ENCODE measurements at places on chromosomes 2 and 18.

DNA sequence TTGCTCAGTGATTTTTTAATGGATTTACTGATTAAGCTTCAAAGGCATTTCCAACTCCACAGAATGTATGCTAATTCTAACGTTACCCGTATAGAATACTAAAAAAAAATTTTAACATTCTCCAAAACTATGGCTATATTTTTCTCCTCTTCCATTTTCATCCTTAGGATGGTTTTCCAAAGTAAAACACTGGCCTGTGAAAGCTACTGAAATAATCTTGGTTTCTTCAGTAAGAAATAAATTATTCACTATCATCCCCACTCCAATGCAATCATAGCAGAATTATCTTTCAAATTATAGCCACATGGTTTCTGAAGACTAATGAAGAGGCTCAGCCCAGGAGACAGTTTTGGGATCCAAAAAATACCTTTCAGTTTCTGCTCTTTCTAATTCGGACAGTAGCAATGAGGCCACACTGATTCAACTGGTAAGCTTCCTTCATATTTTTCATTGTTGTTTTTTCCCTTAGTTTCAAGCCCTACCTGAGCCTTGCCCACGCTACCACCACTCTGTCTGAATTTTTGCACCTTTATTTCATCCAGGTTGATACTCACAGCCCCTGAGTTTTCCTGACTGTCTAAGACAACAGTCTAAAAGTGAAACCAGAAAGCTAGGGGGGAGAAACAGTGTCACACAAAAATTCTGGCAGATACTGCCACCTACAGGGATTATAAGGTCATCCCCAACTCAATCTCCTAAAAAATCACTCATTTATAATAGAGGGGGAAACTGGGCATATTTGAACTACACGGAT lies 887.9 kb downstream of the NRXN1 start:
- DNase-seq: peak; percentile 29

DNA sequence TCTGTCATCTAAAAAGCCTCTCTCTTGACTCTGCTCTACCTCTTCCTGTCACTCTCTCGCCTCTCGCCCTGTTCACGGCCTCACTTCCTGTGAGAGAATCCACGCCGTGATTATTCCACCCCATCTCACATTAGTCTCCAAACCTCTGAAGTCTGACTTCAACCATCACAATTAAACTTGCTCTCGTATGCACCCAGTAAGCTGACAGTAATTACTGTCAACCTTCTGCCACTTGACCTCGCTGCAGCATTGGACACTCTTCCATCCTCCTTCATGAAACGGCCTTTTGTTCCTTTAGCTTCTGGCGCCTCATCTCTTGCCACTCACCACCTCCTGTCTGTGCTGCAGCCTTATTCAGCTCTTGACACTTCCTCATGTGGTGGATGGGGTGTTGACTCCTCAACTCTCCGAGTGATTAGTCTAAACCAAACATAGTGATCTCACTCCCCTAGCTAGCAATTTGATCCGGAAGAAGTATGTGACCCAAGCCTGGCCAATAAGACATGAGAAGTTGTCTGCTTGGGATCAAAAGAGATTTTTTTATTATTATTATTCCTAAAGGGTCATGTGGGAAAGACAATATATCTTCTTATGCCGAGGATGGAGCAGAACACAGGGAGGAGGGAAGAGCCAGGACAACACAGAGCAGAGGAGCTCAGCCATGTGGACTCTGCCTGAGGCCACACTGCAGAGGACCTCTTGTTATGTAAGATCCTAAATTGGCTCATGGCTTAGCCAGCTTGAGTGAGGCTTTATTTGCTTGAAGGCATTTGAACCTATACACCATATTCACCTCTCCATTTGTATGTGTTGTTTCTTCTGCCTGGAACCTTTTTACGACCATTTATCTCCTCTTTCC lies 38.4 kb upstream of the MYO1B start:
- DNase-seq: no peak

GRCh38 chr2:60215386-60215901 lies 338.0 kb downstream of the BCL11A start:
- DNase-seq: no peak

- DNase-seq: no peak
These were observed 76.7 kb upstream of the SALL3 start for GRCh38 chr18:78902795-78903435.

- DNase-seq: no peak
These were observed 186.7 kb upstream of the RBMS1 start for GRCh38 chr2:160680294-160680693.

DNA sequence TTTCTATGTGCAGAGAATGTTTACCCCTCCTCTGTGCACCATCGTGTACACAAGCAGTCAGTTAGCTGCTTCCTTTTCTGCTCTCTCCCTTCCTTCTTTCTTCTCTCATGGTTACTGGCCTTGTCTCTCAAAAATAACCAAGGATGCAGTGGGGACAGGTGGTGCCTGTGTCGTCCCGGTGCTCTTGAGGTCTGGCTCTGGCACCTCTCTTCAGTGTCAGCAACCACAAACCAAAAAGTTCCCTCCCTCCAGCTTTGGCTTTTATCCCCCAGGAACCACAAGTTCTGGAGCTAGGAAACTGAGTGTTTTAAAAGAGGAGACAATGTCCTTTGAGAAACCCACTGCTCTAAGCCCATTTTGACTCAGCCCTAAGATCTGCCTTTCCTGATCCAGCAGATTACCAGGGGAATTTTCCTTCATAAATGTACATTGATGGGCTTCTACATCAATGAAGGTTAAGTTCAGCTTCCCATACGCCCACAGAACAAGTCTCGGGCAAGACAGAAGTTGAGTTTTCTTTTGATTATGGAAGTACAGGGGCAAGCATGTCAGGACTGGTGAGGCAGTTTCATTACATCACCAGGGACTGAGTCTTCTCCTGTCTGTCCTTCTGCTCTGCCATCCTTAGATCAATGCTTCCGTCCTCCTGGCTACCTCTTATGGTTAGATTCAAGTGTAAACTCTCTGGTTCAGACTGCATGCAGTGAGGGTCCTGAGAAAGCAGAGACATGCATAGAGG lies 232.2 kb downstream of the SETBP1 start:
- DNase-seq: no peak

GRCh38 chr2:112474844-112475486 lies 7.0 kb upstream of the TTL start:
- no peak for DNase-seq

- DNase-seq: no peak
These were observed 6.3 kb downstream of the SDC1 start for GRCh38 chr2:20218331-20219320.

DNA sequence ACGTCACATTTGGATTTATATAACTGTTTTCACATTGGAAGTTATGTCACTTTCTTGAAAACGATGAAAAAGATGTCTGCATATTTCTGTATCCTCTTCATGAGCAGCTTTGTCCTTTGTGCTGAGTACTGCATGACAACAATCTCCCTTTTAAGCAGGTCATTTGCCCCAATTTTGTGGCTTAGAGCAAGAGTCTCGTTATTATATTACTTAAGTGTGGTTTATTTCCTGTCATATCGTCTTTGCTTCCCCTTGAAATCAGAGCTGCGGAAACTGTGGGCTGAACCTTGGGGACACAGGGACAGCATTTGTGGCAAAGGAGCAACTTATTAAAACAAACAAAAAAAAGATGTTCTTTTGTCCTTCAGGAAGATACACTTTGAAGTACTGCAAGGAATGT lies 254.0 kb upstream of the DSEL start:
- DNase-seq: no peak

DNA sequence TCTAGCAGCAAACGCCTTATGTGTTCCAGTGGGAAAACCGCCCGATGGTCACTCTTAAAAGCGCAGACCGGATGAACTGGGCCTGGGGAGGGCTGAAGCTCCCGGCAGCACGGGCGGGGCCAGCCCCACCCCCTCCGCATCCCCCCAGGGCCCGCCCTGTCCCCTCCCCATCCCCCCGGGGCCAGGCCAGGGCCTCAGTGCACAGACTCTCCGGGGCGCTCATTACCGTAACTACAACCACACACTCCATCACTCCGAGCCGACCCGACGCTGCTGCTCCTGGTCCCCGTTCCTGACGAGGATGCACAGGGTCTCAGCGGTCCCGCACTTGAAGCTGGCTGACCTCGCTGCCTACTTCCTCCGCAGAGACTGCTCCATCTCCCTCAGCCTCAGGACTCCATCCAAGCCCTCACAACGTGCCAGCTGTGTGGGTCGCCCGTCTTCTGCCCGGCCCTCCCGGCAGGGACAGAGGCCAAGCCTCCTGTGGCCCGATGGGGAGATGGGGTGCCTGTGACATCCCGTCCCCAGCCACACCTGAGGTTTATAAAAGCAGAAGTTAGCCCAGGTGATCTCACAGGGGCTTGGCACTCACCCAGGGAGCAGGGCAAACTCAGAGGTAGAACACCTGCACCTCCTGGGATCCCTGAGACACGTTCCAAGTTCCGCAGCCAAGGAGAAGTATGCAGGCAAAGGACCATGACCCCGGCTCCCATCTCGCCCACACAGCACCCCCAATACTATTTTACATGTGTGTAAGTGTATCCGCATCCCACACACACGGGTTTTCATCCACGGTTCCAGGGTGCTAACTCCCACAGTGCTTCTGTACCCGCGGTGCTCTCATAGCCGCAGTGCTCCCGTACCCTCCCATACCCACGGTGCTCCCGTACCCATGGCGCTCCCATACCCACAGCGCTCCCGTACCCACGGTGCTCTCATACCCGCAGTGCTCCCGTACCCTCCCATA lies 36.0 kb downstream of the SLC66A2 start:
- no peak for DNase-seq

DNA sequence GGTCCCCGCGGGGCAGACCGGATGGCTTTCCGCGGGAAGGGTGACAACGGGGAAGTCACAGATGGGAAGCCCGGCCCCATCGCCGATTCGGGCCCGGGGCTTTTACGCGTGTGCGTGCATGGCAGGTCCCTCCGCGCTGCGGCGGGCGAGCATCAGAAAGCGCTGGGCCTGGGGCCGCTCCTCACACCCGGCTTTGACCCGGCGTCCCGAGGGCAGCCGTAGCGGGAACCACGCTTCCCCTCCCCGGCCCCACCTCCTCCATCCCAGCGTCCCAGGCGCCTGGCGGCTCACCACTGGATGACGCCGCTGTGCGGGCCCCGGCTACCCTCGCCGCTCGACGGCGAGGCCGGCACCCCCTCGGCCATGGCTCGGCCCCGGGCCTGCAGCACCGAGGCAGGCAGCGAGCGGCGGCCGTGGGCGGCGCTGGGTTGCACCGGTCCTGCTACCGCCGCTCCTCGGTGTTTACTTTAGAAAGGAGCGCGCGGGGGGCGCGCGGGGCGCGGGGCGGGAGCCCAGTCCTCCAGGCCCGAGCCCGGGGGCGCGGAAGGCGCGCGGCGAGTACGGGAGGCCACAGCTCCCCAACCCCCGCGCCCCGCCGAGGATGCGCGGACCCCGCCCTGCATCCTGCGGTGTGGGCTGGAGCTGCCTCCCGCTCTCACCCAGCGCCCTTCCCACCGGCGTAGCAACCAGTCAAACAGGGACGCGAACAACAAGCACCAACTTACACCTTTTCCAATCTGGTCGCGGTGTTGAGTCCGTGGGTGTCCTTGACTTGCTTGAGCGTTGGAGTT lies 806 bp downstream of the RFX8 start:
- DNase-seq: no peak

GRCh38 chr2:49770919-49771318 lies 616.6 kb upstream of the FSHR start:
- DNase-seq: peak; percentile 8

- no peak for DNase-seq
These were observed 38.3 kb downstream of the TMEM17 start for GRCh38 chr2:62467475-62468321.

GRCh38 chr2:70498054-70498453 lies 55.6 kb downstream of the TGFA start:
- DNase-seq: no peak

DNA sequence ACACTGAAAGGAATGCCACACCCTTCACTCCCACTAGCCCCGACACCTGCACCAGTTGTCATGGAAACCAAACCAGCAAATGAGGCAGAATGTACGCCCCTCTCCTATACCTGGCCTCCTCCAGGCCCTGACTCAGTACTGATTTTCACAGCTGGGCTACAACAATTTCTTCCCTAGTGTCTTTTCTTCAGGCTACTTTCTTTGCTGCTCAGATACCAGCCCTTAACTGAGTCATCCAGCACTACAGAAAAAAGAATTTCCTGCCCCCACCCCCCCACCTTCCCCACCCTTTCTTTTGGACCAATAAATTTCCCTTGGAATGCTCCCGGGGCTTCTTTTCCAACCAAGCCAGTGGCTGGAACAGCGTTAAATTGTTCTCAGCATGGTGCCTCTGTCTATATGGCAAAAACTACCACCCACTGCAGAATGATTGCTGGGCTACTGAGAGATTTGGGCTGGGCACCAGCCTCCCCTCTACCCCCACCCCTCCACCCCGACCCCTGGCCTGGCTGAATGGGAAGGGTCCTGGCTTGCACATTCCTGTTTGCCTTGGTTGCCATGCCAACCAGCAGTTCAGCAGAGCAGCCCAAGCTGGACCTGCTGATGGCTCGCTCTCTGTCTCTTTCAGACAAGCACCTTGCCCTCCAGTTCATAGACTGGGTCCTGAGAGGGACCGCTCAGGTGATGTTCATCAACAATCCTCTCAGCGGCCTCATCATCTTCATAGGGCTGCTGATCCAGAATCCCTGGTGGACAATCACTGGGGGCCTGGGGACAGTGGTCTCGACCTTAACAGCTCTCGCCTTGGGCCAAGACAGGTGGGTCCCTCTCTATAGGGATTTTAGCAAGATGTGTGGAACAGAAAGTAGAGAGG lies 11.3 kb downstream of the SLC14A2 start:
- no peak for DNase-seq

GRCh38 chr2:174176898-174177297 lies 71.4 kb downstream of the OLA1 start:
- DNase-seq: no peak

- DNase-seq: no peak
These were observed 224.8 kb upstream of the ID2 start for GRCh38 chr2:8457092-8457481.

GRCh38 chr18:13525381-13526029 lies 200.9 kb downstream of the FAM210A start:
- DNase-seq: no peak

DNA sequence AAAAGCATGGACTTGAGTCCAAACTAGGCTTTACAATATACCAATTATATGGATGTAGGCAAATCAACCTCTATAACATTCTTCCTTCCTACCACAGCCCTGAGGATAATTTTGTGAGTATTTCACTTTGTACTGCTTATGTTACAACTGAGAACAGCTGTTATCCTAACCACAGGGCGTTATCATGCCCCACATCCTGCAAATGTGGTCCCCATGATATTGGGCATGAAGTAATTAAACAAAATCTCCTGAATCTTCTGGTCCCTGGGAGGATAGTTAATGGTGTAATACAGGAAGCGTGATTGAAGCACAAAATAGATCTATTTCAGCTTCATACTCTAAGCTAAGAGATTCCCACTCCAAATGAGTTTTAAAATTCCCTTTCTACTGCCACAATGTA lies 223.6 kb downstream of the CDH20 start:
- DNase-seq: no peak

- DNase-seq: no peak
These were observed 3.7 kb downstream of the IER3IP1 start for GRCh38 chr18:47172476-47172875.

- no peak for DNase-seq
These were observed 68.3 kb downstream of the SPTBN1 start for GRCh38 chr2:54524226-54524991.

- no peak for DNase-seq
These were observed 19.6 kb downstream of the UGP2 start for GRCh38 chr2:63861220-63861822.

- no peak for DNase-seq
These were observed 59.1 kb upstream of the DAPL1 start for GRCh38 chr2:158735822-158736580.
